DMS79 treated with DMSO at 0.1 percent for 48 hours (cell line): ENCODE measurements at places on chromosomes 1 and 21.

DNA sequence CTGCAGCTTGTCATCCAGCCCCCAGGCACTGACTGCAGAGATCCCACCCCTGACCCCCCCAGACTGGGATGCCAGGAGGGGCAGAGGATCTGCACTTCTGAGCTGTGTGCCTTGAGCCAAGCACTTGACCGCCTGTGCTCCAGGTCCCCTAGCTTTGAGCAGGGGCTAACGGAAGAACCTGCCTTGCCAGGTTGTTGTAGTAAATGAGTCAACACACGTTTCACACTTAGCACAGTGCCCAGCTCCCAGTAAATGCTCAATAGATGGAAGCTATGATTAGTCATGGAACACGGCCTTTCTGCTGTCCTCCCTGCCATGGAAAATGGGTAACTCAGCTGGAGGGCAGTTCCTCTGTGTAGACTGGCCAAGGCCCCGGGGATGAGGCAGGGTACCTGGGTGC, 24.1 kb downstream of the IFFO2 start:
- no peak for DNase-seq

- no peak for DNase-seq
These were observed 16.9 kb upstream of the VANGL1 start for GRCh38 chr1:115624859-115625258.

- no peak for DNase-seq
These were observed 131.5 kb upstream of the ZNF644 start for GRCh38 chr1:91153341-91153740.

- DNase-seq, result no peak
These were observed 39.5 kb upstream of the CR2 start for GRCh38 chr1:207414606-207415108.

- DNase-seq, result no peak
These were observed 16.6 kb upstream of the IL19 start for GRCh38 chr1:206754011-206754410.

GRCh38 chr1:15676688-15677661, 7.1 kb upstream of the PLEKHM2 start:
- DNase-seq, result no peak

GRCh38 chr1:73517603-73518191, 680.3 kb downstream of the LRRIQ3 start:
- DNase-seq, result no peak

- no peak for DNase-seq
These were observed 427.5 kb downstream of the NPHP4 start for GRCh38 chr1:5564578-5565257.

GRCh38 chr1:10529765-10530164, 55.0 kb downstream of the PEX14 start:
- DNase-seq, result no peak

DNA sequence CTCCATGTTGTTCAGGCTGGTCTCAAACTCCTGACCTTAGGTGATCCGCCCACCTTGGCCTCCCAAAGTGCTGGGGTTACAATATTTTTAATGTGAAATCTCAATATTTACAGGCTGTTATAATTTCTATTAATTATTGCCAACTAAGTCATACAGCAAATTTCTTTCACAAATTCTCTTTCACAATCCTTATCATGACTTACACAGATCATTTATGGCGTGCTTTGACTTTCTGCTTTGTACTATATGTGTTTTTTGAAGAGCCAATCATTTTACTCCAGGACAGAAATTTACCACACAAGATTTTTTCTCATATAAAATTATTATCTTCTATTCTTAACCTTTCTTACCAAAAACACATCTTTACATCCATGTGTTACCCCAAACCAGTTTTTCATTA, 1729.9 kb downstream of the NCAM2 start:
- no peak for DNase-seq

DNA sequence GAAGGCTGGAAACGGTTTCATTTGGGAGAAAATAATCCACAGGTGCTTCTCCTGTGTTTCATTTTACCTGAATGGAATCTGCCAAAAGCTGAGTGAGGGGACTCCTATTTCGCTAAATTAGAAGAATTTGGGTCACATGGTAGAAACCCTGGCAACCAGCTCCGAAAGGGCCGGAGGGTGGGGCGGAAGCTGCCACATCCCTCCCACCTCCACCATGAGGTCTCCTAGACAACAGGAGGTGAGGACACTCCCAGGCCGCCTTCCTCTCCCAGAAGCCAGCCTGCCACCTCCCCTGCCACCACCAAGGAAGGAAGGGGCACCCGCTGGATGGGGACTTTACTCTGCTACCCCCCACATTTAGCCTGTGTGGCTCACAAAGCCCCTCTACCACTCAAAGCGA, 199.9 kb upstream of the ZC3H12A start:
- DNase-seq, result no peak

- peak; percentile 13 for DNase-seq
These were observed 43.2 kb downstream of the CNN3 start for GRCh38 chr1:94883691-94884090.

DNA sequence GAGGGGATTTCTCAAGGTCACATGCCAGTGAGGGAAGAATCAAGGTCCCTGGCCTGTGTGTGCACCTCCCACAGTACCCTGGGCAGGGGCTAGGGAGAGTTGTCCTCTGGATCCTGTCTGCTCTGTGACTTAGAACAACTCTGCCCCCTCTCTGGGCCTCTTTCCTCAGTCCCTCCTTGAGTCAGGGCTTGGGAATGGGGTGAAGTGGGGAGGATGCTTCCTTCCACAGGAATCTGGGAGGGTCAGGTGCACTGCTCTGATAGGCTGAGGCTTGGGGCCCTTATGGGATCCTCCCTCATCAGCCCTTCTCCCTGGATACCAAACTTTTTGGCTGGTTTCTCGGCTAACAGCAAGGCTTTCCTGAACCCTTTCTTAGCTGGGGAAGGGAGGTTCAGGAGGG, 2.5 kb downstream of the TRNP1 start:
- no peak for DNase-seq

- DNase-seq, result no peak
These were observed 76.9 kb upstream of the HIVEP3 start for GRCh38 chr1:41995441-41996130.

- DNase-seq, result peak; percentile 98
These were observed at the start of gene DHDDS for GRCh38 chr1:26431979-26432695. DHDDS (plus strand) TSS chr1:26432321; CDS start chr1:26432946, 625 bp downstream.

- DNase-seq, result peak; percentile 72
These were observed 488.0 kb upstream of the PLXNA2 start for GRCh38 chr1:208731981-208732821.

DNA sequence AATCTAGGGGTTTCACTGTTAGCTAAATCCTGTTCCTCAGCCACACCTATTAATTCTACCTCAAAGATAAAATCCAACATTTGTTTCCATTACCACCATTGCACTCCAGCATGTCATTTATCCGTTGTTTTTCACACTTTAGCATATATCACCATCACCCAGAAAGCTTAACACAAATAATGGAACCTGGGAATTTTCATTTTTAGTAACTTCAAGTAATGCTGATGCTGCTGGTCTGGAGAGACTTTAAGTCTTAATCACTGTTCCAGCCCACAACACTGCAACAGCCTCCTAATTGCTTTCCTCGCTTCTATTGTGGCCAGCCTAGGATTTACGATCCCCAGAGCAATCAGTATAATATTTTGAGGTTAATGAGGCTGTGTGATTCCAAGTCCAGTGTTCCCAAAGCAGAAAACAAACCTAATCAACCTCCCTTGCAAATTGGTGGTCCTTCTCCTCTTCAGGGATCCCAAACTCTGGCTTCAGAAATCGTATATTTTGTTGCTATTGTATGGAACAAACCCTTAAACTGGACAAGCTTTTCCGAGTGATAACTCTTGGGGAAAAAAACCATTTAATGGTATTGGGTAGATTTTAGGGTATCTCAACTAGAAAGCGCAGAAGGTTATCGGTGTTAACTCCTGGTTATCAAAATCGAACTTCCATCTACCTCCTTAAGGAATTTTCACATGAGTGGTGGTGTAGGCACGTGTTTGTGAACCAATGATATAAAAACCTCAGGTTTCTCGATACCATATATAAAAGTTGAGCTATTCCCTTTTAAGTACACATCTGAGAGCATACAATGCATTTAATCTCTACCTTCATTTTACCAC, 50.0 kb upstream of the BOLA1 start:
- DNase-seq, result no peak

- DNase-seq, result no peak
These were observed 50.8 kb downstream of the GPR137B start for GRCh38 chr1:236193184-236193583.

GRCh38 chr1:150753416-150753815, 12.2 kb downstream of the CTSS start:
- no peak for DNase-seq

GRCh38 chr1:5349526-5349925, 642.7 kb downstream of the NPHP4 start:
- DNase-seq, result peak; percentile 15

DNA sequence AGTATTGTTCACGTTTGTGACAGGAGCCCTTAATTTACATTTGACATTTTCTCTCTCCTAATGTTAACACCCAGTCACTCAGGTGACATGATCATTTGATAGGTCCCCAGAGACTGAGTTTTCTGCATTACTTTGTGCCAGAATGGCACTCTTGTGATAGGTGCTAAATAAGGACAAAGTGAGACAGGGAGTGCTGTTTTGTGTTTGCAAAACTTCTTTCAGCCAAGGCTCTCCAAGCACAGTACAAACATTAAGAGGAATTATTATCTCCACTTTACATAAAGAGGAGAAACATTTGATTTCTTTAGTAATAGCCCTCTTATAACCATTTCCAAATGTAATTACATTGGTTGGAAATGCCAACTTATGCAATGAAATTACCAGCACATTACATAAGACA, 355.2 kb downstream of the NTNG1 start:
- peak; percentile 50 for DNase-seq

DNA sequence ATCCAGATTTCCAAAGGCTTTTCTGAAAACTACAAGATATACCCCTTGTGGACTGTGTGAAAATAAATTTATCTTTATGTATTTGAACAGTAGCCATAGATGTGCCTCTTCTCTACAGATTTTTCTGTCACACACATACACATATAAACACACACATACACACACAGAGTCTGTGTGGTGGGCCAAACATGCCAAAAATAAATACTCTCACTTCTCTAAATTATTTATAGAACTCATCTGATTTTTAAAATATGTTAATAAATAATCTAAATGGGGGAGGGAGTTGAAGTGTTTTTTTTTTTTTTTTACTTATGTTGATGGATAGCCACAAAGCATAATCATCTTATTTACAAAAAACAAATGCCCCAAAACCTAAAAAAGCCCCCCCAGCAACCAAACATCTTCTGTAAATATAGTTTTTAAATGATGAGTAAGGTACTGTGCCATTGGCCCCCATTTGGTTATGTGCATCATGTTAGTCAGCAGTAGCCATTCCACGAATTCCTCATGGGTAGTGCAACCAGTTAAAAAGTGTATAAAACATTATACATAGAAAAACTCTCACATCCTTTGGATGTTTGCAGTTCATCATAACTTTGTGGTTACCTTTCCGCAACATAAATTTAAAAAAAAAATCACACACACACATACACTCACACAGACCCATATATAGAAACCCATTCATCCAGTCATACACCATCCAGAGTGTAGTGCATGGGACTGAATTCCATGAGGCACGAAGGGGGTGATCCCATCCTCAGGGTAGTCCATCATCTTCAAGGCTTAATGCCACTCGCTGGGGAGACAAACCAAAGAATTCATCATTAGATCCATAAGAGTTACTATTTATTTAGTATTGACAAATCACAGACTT, 8.2 kb upstream of the MAGOH start:
- no peak for DNase-seq

DNA sequence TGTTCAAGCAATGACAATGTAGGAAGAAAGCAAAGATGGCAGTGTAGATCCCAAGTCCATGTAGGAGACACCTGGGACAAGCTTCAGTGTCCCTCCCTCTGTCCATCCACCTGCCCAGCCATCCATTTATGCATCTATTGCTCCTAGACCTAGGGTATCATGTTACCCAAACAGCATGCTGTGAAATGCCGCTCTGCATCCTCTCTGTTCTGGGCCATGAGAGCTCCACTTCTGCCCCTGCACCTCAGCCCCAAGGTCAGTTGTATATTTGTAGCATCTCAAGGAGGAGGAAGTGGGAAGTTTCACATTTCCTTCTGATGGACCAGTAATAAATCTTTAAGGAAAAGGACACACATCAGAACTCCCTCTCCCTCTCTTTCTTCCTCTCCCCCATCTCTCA, 27.9 kb upstream of the TSPEAR start:
- DNase-seq, result no peak
